ENCODE measurements at places on chromosomes 7 and 10.

- DNase-seq, result peak; percentile 55
Measured at GRCh38 chr10:6014241-6014761, 37.0 kb upstream of the IL15RA start.

DNA sequence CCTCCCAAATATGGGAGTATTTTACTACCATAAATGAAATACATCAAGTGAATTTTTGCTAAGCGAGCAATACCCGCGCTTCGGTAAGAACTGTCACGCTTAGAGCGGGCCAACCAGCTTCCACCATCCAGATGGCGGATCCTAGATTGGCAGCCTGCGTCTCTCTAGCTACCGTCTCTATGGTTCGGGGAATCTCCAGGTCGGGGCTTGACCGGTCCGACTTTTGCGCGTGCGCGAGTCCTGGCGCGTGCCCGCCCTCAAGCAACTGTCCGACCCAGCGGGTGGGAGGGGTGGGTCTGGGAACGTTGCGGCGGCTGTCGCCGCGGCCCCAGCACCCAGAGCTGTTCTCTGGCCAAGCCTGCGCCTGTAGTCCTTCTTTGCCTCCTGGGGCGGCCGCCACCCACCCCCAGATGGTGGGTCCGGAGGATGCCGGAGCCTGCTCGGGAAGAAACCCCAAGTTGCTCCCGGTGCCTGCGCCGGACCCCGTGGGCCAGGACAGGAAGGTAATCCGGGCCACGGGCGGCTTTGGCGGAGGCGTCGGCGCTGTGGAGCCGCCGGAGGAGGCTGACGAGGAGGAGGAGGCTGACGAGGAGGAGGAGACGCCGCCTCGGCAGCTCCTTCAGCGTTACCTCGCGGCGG lies at the start of gene TBC1D12:
TBC1D12 (plus strand) TSS at position 338 of the 639 bp plus-strand sequence; CDS start at position 411, 73 bp downstream.
- DNase-seq, result peak; percentile 83

GRCh38 chr10:100800931-100801330 lies 55.5 kb downstream of the PAX2 start:
- no peak for DNase-seq

GRCh38 chr7:25562673-25563182 lies 334.4 kb upstream of the NPVF start:
- no peak for DNase-seq

DNA sequence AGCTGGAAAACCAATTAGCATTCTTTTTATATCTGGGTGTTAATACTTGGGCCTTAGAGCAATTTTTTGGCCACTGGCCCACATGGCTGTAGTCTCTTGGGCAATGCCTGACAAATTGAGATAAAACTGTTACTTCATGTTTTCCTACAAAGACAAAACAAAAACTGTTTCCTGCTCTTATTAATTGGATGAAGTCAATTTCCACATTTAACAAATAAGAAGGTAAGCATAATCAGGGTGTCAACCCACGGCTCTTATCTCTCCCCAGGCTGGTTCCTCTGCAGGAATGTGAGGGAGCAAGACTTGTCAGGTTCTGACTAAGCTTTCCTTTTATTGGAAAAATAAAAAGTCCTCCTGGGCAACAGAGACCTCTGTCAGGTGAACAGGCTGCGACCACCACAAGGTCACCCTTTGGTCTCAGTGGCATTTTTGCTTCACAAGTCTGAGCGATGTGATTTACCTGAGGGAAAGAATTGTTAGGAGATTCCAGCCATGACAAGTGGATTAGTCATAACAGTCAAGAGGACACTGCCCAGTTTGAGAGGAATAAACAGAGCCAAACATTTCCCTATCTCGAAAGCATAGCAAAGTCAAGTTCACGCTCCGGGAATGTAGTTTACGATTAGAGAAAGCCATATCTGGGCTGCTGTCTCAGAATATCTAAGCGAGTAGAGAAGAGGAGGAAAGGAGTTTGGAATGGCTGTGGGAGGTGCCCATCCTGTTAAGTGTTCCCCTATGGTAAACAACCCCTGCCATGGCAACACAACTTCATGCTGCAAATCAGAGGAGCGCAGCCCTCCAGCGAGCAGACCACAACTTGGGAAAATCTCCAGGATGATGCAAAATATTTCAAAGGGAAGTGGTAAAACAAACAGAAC lies 144.4 kb downstream of the TES start:
- DNase-seq, result no peak

DNA sequence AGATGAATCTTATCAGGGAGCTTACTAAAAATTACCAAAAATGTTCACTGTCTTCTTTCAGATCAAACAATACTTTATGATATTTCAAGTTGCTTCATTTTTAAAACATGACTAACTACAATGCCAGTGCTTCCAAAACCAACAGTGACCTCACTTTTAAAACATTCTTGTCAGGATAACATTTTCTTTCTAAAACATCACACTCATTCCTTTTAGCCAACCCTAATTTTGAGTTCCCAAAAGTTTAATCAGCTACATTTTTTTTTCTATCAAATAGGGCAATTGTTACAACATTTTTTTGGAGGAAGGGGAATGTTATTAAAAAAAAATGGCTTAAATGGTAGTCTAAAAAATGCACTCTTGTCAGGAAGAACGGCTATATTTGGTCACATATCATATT lies 37.3 kb downstream of the RTKN2 start:
- DNase-seq, result no peak

GRCh38 chr10:116683166-116683565 lies 59.2 kb downstream of the HSPA12A start:
- DNase-seq, result no peak

DNA sequence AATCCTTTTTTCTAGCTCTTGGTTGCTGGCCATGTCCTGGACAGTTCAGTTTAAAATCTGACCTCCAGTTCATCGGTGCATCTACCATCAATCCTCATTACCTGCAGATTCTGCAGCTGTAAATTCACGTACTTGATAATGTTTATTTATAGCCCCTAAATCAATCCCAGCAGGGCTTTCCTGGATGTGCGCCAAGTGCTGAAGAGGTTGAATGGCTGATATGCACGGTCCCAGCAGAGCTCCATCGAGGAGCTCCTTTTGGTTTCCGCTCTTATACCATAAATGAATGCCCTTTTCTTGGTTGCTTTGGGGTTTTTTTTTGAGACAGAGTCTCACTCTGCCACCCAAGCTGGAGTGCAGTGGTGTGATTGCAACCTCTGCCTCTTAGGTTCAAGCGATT lies 91.2 kb upstream of the CCZ1B start:
- DNase-seq, result no peak

DNA sequence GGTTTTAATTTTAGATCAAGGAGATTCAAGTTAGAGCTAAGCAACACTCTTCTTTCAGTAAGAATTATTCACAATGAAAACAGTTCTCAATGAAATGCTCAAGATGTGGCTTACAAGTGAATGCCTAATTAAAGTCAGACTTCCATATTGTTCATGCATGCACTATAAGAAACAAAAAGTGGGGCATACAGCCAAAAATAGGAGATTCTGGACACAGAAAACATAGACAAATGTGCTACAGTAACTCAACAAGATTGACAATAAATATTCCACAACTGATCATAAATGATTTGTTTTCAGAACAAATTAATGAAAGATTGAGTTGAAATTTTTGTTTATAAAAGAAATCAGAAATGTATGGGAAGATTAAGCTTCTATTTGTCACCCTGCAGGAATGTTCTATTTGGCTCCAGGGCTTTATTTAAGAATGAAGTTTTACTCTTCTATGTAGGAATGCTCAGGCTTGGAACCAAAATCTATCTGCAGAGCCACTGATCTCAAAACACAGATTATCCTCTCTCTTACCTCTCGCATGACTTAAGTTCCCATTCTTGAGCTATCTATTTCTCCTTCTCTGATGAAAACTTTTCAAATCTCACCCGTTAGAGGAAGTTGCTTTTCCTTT lies 89.0 kb upstream of the PIP4K2A start:
- no peak for DNase-seq

DNA sequence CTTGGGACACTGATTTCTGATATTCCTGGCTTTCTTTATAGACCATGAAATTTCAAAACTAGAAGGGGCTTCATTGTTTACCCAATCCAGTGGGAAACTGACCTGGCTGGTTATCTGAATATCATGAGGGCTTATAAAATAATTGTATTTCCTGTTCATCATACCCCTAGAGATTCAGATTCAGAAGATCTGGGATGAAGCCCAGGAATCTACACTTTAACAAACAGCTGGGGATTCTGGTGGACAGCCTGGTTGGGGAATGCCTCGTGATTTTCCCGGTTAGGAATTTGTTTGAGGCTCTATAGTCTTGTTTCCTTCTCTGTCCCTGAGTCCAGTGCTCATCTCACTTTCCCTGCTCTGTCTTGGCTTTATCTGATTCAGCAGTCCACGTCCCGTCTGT lies 110.3 kb downstream of the ADRA2A start:
- no peak for DNase-seq

DNA sequence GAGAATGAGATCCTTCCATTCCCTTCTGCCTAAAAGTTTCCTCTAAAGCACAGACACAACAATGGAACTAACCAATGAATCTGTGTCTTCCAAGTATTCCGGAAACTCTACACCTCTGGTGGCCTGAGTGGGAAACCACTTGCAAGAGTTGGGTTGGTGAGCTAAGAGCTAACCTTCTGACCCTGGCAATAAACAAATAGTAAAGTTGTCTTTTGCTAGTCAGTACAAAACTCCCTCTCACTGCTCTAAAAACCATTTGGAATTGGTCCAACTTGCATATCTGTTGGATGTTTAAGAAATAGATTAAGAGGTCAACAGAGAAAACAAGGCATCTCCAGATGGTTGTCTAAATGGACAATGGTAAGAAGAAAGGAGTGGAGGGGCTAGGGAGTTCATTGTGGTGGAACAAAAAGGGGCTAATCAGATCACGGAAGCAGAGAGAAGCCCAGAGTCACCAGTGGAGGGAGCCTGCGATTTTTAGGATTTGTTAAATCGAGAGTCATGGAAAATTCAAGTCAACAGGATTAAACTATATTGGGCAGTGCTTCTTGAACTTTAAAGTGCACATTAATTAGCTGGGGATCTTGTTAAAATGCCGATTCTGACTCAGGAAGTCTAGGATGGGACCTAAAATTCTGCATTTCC lies 192.3 kb downstream of the EVX1 start:
- no peak for DNase-seq

GRCh38 chr7:69640216-69640615 lies 41.9 kb downstream of the AUTS2 start:
- DNase-seq, result no peak

DNA sequence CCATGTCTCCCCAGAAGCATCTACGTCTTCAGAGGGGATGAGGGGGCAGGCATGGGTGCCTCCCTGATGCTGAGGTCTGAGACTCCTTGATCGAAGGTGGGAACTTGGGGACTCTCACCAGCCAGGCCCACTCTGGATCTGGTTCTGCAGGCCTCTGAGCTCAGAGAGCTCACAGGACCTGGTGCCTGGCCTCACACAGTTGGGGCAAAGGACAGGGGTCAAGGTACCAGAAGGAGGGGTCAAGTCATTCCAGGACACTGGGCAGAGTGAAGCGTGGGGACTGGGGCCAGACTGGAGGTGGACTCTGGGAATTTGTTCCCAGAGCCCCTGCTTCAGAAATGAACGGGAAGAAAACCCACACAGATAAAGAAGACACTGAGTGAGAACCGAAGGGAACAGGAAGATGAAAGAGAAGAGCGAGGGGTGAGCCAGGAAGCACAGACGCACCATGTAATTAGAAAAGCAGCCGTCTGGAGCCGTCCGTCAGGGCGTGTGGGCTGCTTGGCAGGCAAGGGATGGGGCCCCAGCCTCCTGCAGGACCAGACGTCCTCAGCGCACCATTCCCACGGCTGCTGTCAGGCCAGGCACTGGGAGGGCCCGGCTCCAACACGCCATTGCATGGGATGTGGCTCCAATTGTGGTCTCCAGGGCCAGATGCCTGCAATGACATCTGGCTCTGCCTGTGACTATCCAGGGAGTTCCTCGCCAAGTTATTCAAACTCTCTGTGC lies 47.7 kb downstream of the ZCCHC24 start:
- DNase-seq, result no peak

All from GM19239 (cell line).